ENCODE measurements at places on chromosomes 12 and 14.

DNA sequence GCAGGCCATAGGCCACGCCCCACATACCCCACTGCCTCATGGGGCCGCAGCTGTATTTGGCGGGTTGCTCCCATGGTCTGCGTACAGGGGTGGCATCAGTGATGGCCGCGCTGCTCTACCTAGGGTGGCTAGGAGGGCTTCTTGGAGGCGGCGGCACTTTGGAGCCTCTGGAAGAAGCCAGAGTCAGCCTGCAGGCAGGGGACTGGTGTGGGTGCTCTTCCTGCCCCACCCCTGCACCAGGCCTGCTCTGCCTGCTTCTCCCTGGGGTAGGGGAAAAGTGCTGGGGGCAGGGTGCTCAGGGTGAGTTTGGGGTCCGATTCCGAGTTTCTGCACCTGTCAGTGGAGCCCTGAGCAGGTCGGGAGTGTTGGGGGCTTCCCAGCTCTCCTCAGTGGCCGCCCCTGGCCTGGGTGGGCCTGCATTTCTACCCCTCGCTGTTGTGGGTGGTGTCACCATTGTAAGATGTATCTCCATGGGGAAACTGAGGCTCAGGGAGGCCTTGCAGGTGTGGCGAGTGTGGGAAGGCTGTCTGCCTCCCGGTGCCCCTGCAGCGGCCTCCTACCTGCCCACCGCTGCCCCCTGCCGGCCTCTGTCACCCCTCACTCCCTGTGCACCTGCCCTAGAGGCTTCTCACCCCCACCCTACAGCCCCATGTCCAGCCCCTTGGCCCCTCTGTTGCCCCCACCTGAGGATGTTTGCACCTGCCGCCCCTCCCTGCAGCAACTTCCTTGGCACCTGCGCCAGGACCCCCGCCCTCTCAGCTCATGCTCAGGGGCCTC lies 5.5 kb downstream of the CEP170B start:
- DNase-seq, result no peak

- no peak for DNase-seq
These were observed 384.5 kb upstream of the DCN start for GRCh38 chr12:91567100-91567485.

- DNase-seq, result no peak
These were observed 216.0 kb upstream of the RGS6 start for GRCh38 chr14:71716041-71716772.

DNA sequence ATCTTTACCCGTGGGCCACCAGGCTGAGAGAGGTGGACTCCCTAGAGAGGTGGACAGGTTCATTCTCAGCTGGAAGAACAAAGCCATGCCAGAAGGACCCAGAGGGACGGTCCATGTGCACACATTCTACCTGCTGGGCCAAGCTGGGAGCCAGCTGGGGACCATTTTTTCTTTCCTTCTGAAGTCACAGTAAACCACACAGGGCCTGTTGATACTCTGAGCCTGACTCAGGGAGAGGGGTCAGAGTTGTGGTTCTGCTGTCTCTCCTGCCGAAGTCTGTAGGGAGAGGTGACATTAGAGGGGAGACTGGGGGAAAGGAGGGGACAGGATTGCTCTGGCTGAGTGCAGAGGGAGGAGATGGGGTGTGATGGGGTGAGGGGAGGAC lies 148.6 kb downstream of the TSPAN9 start:
- no peak for DNase-seq

DNA sequence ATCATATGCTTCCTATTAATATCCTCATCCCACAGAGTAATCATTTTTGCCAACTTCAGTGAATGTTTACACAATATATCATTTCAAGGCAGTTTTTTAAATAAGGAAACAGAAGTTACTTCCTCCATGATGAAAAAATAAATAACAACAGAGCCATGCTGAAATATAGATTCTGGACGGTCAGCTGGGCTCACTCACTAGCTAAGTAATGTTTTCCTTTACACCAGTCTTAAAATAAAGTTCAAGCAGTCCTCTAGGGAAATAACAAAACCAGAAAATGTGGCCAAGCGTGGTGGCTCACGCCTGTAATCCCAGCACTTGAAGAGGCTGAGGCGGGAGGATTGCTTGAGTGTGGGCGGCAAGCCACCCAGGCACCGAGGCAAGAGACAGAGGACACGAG lies 28.7 kb downstream of the AICDA start:
- DNase-seq, result no peak

GRCh38 chr14:24370748-24371147 lies 2.8 kb downstream of the NFATC4 start:
- DNase-seq, result no peak

DNA sequence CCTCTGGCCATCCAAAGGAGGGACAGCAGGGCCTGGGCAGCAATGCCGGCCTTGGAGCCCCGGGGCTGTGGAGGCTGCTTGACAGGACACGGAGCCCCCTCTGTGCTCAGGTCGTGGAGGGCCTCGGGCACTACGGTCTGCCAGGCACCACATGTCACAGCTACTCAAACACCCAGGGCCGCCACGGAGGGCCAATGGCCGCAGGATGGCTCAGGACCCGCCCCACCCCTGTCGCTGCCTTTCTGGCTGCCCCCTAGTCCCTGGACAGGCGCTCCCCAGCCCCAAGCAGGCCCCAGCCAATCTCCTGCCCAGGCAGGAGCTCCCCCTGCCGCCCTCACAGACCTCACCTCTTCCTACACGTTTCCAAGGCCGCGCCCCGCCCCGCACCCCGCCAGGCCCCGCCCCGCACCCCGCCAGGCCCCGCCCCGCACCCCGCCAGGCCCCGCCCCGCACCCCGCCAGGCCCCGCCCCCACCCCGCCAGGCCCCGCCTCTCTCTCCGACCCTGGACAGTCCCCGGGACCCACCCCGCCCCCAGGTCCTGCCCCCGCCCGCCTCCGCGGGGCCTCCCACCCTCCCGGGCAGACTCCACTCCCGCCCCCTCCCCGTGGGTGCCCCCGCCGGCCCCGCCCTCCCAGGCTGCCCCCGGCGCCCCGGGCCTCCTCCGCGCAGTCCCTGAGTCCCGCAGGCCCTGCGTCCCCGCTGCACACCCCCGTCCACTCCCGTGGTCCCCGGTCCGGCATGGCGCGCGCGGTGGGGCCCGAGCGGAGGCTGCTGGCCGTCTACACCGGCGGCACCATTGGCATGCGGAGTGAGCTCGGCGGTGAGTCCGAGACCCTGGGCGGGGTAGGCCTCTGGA lies at the start of gene ASPG:
TSS of gene ASPG (plus strand) at position 669 of the 857 bp plus-strand sequence. CDS start at position 740, 71 bp downstream.
- no peak for DNase-seq

DNA sequence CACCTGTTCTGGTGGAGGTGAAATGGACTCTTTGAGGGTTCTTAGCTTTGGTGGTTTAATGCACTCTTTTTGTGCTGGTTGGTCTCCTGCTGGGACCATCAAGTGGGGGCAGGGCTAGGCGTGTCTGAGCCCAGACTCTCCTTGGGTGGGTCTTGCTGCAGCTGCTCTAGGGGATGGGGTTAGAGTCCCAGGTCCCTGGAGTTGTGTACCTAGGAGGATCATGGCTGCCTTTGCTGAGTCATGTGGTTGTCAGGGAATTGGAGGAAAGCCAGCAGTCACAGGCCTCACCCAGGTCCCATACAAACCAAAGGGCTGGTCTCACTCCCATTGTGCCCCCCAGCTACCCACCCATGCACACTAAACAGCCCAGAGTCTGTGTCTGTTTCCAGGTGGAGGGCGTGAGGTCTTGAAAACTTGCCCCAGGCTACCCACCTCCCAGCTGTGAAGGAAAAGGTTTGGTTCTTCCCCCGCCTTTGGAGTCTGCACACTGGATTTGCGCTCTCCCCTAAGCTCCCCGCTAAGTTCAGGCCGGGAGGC lies 387.7 kb downstream of the TMTC2 start:
- DNase-seq, result no peak

- peak; percentile 38 for DNase-seq
These were observed 17.4 kb downstream of the RPS6KL1 start for GRCh38 chr14:74905595-74906142.

- DNase-seq, result peak; percentile 81
These were observed 9.0 kb downstream of the DMAC2L start for GRCh38 chr14:50321009-50321660.

DNA sequence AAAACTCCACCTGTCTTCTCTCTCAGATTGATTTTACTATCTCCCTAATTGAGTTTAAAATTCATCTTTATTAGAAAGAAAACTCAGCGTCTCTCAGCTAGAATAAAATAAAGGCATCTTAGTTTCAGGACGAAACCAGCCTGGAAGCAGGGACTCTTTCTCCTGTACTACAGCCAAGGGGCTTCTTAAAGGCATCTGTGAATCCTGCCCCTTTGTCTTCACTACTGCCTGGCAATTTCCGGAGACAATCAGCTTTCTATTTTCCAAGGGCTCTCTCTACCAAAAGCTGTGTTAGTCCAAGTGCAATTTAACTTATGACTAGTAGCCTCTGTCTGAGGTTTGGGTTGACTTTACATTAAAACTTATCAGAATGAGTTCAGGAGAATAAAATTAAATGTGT lies 623.3 kb upstream of the FOXG1 start:
- DNase-seq, result no peak

DNA sequence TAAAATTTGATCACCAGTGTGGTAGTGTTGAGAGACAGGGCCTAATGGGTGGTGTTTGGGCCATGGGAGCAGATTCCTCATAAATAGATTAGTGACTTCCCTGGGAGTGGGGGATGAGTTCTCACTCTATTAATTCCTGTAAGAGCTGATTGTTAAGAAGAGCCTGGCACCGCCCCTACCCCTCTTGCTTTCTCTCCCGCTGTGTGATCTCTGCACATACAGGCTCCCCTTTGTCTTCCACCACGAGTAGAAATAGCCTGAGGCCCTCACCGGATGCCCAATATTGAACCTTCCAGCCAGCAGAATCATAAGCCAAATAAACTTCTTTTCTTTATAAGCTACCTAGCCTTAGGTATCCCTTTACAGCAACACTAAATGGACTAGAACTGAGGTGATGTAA lies 31.9 kb upstream of the CAND1 start:
- DNase-seq, result no peak

GRCh38 chr12:128402486-128403243 lies 135.7 kb downstream of the TMEM132C start:
- DNase-seq, result no peak

- no peak for DNase-seq
These were observed 5.4 kb downstream of the SOS2 start for GRCh38 chr14:50225974-50226297.

GRCh38 chr12:64525461-64526160 lies 73.7 kb downstream of the TBK1 start:
- DNase-seq, result no peak

GRCh38 chr14:64178814-64179213 lies 115.4 kb downstream of the ESR2 start:
- DNase-seq, result no peak

DNA sequence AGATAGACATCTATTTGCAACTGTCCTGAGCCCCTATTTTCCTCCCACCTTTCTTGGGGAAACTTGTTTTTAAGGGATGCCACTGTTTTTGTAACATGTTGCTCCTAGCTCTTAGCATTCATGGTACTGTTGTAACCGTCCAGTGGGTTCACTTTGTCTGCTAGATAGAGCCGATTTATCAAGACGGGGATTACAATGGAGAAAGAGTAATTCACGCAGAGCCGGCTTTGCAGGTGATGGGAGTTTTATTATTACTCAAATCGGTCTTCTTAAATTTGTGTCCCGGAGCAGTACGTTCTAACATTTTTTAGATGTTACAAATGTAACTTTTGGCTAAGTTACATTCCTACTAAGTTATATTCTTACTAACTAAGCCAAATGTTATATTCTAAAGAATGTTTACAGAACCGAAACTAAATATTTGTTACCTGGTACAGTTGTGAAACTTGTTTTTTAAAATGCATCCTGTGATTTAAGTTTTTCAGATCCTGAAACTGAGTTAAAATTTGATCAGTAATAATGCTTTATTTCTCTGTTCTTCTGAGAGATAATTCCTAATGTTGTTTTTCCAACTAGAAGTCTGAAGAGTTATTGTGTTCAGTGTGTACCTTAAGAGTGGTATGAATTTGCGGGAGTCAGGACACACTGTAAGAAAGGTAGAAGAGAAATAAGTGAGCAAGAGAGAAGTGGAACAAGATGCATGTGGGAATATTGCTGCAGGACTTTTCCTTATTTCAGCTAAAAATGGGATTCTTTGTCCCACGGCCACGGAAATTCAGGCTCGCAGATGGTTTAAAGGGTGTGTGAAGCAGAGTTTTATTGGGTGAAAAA lies 20.6 kb upstream of the CLEC2D start:
- DNase-seq, result peak; percentile 4

- DNase-seq, result no peak
These were observed 9.7 kb downstream of the TCL1B start for GRCh38 chr14:95695913-95696312.

DNA sequence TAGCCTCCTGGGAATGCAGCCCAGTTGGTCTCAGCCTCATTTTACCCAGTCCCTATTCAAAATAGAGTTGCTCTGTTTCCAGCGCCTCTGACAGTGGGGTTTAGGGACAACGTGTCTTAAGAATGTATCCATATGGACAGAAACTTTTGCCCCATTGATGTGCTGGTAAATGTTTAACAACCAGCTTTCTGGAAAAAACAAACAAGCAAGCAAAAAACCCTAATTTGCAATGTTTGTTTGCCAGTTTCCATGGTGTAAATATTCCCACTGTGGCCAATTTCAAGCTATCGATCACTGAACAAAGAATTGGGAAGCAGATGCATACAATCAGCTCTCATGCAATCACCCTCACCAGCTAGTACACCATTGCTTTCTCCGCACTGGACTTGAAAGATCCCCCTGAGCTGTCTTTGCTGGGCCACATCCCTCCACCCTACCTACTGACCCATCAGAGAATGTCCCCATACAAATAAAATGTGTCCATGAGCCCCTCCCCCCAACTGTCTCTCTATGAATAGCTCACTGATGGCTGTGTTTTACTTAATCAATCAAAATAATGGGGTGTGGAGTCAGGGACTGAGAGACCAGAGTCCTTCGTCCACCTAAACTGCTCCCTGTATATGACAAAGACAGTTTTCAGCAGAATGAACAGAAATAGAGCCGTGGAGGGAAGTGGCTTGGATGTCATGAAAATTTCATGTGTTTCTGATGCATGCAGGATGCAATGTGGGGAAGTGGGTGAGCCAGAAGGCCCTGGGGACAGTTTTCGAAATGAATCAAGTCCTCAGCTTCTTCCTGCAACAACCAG lies 40.8 kb downstream of the CCDC60 start:
- DNase-seq, result peak; percentile 56

- peak; percentile 79 for DNase-seq
These were observed 3.3 kb downstream of the FLRT2 start for GRCh38 chr14:85533023-85533860.

- DNase-seq, result no peak
These were observed 198.5 kb downstream of the BMP4 start for GRCh38 chr14:53758141-53758540.

Measured in right lung (tissue), 10 donors.